Right hindlimb (tissue), 1 donor: ENCODE measurements at places on chromosomes 16 and 17.
A peak's percentile ranks its signal among the peaks of the same experiment; 100 is the strongest.

GRCh38 chr16:57041182-57042156 is 50.9 kb upstream of the CPNE2 start:
- DNase-seq: no peak

DNA sequence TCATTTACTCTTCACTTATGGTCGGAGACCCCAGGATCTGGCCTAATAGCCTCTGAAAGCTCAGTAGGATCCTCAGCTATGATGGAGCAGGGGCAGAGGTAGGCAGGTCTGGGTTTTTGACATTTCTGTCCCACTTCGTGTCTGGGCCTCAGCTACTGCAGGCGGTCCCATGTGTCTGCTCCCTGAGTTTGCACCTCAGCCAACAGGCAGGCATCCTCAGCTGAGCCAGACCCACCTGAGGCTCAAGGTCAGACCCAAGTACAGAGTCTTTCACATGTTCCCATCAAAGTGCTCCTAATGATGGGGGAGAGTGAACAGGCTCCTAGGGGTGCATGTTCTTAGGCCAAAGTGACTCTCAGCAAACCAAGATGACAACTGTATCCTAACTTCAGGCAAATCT is 2.9 kb upstream of the RASL10B start:
- no peak for DNase-seq

- no peak for DNase-seq
Measured at GRCh38 chr17:43015579-43015978, 6.6 kb downstream of the VAT1 start.

GRCh38 chr17:17779015-17779611 is 57.7 kb downstream of the SREBF1 start:
- no peak for DNase-seq

GRCh38 chr17:51647826-51648225 is 387.5 kb downstream of the UTP18 start:
- no peak for DNase-seq

- no peak for DNase-seq
Measured at GRCh38 chr17:73773702-73774101, 129.5 kb upstream of the SDK2 start.

- no peak for DNase-seq
Measured at GRCh38 chr16:89444728-89445127, 45.6 kb downstream of the ANKRD11 start.

DNA sequence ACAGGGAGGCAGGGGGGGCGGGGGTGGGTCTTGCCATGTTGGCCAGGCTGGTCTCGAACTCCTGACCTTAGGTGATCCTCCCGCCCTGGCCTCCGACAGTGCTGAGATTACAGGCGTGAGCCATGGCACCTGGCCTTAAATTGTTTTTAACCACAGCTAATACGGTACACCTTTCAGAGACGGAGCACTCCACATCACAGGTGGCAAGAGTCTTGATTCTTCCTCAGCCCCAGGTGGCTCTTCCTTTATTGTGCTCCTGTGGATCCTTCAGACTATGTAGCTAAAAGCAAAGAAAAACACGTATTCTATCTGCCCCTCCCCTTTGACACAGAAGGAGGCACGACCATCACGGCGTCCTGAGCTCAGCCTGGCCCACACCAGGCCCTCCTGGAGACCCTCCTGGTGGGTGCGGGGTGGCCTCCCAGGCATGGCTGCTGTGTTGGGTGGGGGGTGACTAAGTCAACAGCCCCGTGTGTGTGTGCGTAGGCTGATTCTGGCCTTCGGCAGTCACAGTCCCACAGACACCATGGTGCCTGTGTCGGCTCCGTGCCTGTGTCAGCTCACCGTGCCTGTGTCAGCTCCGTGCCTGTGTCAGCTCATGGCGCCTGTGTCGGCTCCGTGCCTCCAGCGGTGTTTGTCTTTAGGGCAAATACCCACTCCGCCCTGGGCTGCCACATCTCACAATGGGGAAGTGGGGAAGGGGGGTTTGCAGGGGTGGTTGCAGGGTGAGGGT is 10.8 kb upstream of the SECTM1 start:
- DNase-seq: no peak

DNA sequence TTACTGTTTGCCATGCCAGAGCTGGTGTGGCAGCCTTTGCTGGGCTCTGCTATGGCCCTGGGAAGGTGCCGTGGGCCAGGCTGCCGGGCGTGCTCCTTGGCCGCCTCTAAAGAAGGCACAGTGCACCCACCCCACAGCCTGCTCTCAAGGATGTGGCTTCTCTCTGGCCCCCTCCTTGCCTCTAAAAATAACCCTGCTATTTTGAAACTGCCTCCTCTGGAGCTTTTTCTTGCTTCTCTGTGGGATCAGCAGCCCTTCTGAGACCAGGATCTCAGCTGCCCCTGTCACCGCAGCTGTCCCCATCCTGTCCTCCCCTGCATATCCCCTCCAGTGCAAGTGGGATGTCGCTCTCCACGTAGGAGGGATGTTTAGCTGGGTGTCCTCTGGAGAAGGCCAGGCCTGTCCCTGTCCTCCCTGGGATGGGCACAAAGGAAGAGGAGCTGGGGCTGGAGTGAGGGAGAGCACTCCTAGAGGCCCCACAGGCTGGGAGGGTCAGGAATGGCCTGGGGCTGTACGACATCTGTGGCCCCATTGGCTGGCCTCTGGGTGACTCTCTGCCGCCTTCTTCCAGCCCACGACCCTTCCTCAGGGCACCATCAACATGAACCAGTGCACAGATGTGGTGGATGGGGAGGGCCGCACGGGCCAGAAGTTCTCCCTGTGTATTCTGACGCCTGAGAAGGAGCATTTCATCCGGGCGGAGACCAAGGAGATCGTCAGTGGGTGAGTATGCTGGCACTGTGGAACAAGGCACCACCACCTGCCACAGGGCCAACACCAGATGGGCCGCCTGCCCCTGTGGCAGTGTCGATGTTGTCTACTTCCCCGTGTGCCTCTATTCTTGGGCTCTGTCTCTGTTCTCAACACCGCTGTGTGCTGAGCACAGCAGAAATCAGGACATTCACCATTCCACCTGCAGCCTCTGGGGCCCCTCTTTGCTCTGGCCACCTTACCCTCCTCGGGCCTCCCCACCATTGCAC is 79.7 kb downstream of the PLD6 start:
- DNase-seq: no peak

- DNase-seq: no peak
Measured at GRCh38 chr17:2721603-2722002, 10.0 kb upstream of the CLUH start.

- DNase-seq: no peak
Measured at GRCh38 chr16:67807148-67807682, 526 bp downstream of the TSNAXIP1 start.

GRCh38 chr17:44928136-44928535 is 12.8 kb upstream of the GFAP start:
- peak; percentile 8 for DNase-seq

GRCh38 chr16:35628976-35629375 is 2169.6 kb downstream of the TP53TG3F start:
- DNase-seq: no peak
